ENCODE measurements at places on chromosomes 7 and 10.

GRCh38 chr7:132576721-132577085 is 433 bp upstream of the PLXNA4 start:
- DNase-seq = no peak

GRCh38 chr10:506451-507354 is 182.8 kb downstream of the DIP2C start:
- no peak for DNase-seq

DNA sequence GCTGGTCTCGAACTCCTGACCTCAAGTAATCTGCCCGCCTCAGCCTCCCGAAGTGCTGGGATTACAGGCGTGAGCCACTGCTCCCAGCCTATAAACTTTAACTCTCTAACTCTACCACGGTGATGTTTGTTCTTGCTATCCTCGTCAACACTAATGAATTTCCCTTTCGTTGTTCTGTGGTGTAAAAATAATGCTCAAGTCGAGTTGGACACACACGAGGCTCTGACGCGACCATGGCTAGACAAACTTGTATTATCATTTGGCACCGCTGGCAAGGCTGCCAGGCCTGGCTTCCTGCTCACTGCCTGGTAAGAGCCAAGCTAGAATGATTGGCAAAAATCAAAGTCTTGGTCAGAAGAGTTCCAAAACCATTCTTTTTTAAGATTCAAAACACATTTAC is 167.0 kb upstream of the KLF6 start:
- DNase-seq = no peak

- no peak for DNase-seq
These were observed 2.6 kb downstream of the CUX1 start for GRCh38 chr7:101819913-101820522.
